Astrocyte of the cerebellum (primary cell): ENCODE measurements at places on chromosomes 4 and X.

GRCh38 chrX:118346258-118347094 lies 570 bp downstream of the WDR44 start:
- DNase-seq = no peak

GRCh38 chr4:86380181-86380724 lies 20.4 kb upstream of the MAPK10 start:
- no peak for DNase-seq

DNA sequence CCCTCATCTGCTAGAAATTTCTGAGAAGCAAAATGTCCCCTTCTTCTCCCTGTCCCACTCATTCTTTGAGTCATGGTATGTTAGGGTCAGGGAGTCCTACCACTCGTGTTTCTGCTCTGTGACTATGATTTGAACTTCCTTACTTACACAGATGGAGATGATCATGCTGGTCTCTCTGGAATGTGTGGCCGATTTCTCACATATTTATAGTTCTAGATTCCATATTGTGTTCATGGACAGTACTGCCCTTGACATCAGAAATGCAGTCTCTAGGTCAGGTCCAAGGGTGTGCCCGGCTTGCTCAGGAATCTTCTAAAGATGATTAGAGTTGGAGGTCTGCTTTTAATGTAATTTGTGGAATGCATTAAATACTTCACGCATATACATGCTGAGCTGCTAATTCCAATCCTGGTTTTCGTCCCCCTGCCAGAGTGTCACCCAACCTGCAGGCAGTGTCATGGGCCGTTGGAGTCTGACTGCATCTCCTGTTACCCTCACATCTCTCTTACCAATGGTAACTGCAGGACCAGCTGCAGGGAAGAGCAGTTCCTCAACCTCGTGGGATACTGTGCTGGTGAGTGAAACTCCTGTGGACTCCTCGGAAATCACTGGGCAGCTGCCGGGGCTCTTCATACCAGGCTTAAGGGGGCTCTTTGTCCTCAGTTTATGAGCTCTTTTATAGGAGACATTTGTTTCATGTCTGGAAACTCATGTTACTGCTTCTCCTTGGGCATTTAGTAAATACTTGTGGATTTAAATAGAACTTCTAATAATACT lies 214.1 kb upstream of the ANXA3 start:
- no peak for DNase-seq

DNA sequence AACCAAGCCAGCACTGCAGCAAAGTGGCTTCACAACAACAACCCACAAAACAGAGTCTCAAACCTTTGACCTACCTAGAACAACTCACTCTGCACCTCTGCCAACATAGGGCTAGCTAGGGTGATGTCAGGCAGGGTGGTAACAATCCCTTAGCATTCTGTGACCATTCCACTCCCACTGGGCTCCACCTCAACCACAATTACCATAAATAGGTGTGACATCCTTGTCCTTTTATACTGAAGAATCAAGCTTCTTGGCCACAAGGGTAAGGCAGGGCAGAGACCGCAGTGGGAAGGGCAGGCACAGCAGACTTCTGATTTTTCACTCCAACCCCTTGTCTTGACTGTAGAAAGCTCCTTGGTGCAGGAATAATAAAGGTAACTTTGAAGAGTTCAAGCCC lies 795.4 kb upstream of the DIAPH2 start:
- no peak for DNase-seq

DNA sequence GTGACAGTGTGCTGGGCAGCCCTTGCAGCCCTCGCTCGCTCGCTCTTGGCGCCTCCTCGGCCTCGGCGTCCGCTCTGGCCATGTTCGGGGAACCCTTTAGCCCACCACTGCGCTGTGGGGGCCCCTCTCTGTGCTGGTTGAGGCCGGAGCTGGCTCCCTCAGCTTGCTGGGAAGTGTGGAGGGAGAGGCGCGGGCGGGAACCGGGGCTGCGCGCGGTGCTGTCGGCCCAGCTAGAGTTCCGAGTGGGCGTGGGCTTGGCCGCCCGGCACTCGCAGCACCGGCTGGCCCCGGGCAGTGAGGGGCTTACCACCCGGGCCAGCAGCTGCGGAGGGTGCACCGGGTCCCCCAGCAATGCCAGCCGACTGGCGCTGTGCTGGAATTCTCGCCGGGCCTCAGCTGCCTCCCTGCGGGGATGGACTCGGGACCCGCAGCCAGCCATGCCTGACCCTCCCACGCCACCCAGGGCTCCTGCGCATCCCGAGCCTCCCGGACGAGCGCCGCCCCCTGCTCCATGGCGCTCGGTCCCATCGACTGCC lies 770.1 kb upstream of the GALNTL6 start:
- DNase-seq = no peak

DNA sequence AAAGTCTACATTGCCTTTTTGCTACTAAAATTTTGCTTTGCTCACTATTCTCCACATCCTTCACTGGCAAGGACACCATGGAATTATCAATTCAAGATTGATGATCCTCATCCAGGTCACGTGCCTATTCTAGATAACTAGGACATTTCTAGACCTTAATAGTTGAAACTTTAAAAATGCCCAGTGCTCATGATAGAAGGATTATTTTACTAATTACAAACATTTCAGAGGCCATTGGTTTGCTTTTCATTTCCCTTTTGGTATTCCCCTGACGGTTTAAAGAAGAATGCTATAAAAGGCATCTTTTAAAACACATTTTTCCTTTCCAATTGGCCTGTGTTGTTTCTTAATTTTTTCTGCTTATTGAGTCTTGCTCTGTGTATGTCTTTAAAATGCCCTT lies 249.4 kb downstream of the NDST4 start:
- no peak for DNase-seq

GRCh38 chr4:183350317-183351071 lies 28.3 kb upstream of the CLDN24 start:
- DNase-seq = no peak

- no peak for DNase-seq
These were observed 168.7 kb downstream of the PRDM5 start for GRCh38 chr4:120753854-120754253.

GRCh38 chrX:127085939-127086338 lies 266.4 kb downstream of the PRR32 start:
- no peak for DNase-seq

DNA sequence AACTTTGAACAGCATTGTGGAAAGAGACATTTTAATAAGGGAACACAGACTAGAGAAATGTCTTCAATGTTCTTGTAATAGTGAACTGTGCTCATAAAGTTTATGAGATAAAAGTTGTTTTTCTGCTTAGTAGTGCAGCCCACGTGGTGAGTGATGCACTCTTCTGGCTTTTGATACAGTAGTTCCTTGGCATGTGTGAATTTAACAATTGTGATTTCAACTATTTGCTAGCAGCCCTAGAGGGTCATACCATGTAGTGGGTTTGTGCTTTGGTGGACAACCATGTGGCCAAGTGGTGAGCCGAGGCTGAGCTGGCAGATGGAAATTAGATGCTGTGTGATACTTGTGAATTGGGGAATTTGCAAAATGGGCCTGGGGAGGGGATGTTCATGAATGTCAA lies 116.2 kb upstream of the SLC4A4 start:
- DNase-seq = no peak

DNA sequence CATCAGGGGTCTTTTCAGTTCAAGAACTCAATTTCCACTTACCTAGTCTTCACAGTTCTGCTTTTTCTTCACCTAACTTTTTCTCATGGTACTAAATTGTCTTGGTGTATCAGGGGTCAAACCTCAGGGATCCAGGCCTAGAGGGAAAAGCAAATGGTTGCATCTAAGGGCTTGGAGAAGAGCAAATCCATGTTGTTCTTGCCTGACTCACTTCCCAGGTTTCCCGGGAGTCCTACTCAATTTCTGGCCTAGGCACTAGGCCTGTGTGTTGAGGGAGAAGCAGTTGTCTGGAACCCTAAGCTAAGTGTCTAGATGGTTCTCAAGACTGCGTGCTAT lies 191.9 kb upstream of the STK26 start:
- DNase-seq = no peak

- no peak for DNase-seq
These were observed 127.8 kb downstream of the KCTD8 start for GRCh38 chr4:44320833-44321232.

DNA sequence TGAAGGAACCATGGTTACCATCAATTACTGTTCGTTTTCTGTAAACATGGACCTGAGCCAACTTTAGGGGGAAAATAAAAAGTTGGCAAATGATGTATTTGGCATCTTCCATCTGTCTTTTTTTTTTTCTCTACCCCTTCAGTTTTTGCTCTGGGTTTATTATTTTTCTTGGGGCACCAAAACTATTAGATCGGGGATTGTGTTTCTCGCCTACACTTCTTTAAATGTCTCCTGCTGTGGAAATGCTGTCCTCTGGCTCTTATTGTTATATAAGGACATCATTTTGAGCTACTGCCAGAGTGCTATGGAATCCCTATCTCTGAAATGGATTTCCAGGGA lies 234.0 kb upstream of the SLIT2 start:
- DNase-seq = no peak

- DNase-seq = no peak
These were observed 223.4 kb upstream of the HAND2 start for GRCh38 chr4:173753408-173753807.

DNA sequence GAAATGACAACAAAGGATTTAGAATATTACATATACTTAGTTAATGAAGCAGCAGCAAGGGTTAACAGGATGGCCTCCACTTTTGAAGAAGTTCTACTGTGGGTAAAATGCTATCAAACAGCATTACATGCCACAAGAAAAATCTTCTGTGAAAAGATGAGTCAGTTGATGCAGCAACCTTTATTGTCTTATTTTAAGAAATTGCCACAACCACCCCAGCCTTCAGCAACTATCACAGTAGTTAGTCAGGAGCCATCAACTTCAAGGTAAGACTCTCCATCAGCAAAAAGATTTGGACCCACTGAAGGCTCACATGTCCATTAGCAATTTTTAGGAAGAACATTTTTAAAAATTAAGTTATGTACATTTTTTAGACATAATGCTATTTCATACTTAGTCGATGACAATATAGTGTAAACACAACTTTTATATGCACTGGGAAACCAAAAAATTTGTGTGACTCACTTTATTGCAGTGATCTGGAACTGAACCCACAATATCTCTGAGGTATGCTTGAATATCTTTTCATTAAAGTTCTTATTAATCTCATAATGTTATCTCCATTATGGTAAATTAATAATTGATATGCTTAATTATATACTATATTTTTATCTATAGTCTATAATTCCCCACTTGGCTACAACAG lies 81.2 kb downstream of the SPCS3 start:
- no peak for DNase-seq

DNA sequence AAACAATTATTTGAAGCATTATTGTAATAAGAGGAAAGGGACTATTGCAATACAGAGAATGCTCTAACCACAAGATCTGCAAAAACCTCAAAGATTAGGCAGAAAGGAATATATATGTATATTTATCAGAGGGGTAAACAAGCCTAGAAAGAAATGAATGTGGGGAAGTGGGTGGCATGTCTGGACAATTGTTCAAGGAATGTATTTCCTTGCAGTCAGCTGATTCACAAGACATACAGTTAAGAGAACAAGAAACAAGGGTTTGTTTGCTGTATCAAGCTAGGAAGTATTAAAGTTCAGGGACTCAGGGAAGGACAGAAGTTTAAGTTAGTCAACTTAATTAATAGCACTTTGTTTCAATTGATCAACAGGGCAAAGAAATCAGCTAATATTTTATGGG lies 514.7 kb downstream of the CENPC start:
- no peak for DNase-seq

- no peak for DNase-seq
These were observed 1.5 kb downstream of the ASMTL start for GRCh38 chrX:1451251-1451660.
